NCI-H2171 (cell line): ENCODE measurements at places on chromosomes 7 and 10.
A peak's percentile ranks its signal among the peaks of the same experiment; 100 is the strongest.

DNA sequence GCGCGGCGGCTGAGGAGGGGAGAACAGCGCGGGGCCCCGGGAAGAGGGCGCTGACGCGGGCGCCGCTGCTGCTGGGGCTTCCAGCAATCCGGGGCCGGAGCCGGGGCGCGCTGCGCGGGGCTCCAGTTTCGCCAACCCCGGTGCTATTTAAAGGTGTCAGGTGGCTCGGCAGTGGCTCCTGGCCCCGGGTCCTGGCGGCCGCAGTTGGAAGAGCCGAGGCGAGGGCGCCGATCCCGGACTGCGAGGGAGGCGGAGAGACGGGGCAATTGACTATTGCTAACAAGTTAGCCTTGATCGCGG, 347 bp downstream of the LBX1 start:
- no peak for DNase-seq

DNA sequence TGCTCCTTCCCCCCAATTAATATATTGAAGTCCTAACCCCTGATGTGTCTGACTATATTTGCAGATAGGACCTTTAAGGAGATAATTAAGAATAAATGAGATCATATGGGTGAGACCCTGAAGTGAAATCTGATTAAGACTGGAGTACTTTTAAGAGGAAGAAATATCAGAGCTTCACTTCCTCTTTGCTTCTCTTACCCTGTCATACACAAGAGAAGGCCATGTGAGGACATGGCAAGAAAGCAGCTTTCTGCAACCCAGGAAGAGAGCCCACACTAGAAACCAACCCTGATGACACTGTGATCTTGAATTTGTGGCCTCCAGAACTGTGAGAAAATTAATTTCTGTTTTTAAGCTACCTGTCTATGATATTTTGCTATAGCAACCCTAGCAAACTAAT, 44.2 kb downstream of the JMJD1C start:
- no peak for DNase-seq

- no peak for DNase-seq
Measured at GRCh38 chr7:107248551-107249316, 79.9 kb downstream of the HBP1 start.

- no peak for DNase-seq
Measured at GRCh38 chr7:102895602-102896001, 17.2 kb upstream of the LRRC17 start.

DNA sequence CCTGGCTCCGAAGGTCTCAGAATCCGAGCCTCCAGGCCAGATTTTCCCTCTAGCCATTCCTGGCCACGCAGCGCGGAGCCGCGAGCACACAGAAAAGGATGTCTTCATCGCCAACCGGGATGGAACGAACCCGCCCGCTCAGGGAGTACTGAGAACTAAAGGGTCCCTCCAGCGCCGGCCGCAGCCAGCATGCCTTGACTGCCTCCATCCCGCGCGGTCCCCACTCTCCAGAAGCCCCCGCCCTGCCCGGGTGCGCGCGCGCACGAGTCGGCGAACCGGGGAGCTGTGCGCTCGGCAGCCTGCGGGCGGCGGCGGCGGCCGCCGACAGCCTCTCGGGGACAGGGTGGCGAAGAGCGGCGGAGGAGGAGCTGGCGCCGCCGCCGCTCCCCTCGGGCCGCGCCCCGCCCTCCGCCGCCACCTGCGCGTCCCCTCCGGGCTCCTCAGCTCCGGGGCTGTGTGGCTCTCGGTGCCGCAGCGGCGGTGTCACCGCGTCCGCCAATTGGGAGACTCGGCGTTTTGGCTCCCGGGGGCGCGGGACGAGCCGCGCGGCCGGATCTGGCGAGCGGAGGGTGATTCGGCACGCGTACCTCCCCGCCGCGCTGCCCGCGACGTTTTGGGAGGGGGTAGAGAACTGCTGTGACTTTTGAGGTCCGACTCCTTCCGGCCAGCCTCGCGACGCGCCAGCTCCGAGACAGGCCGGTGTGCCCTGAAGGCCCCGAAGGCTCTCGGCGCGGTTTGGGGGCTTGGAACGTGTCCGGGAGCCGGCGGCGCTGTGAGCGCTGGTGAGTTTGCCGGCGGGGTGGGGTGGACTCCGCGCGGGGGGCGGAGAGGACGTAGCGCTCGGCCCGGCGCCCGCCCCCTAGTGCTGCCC, 453 bp upstream of the GALNT17 start:
- peak; percentile 79 for DNase-seq
